Upper lobe of left lung (tissue), 6 donors: ENCODE measurements at places on chromosomes 5 and 9.

GRCh38 chr5:172931001-172931536 is 28.2 kb upstream of the RPL26L1 start:
- DNase-seq, result no peak

GRCh38 chr5:21126236-21126635 is 1138.2 kb upstream of the CDH18 start:
- no peak for DNase-seq

DNA sequence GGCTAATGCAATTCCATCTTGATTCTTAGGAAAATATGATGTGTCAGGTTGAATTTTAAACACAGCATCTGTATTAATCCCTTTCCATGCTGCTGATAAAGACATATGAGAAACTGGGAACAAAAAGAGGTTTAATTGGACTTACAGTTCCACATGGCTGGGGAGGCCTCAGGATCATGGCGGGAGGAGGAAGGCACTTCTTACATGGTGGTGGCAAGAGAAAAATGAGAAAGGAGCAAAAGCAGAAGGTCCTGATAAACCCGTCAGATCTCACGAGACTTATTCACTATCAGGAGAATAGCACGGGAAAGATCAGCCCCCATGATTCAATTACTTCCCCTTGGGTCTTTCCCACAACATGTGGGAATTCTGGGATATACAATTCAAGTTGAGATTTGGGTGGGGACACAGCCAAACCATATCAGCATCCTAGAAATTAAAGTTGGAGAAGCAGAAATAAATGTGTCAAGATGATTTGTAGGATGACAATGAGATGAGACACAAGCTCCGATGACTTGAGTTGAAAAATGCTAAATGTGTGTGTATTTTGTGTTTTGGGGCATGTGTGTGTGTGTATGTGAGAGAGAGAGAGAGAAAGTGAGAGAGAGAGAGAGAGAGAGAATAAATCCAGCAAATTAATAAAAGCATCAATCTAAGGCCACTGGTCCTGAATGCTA is 48.5 kb upstream of the ANKRD55 start:
- DNase-seq, result no peak

DNA sequence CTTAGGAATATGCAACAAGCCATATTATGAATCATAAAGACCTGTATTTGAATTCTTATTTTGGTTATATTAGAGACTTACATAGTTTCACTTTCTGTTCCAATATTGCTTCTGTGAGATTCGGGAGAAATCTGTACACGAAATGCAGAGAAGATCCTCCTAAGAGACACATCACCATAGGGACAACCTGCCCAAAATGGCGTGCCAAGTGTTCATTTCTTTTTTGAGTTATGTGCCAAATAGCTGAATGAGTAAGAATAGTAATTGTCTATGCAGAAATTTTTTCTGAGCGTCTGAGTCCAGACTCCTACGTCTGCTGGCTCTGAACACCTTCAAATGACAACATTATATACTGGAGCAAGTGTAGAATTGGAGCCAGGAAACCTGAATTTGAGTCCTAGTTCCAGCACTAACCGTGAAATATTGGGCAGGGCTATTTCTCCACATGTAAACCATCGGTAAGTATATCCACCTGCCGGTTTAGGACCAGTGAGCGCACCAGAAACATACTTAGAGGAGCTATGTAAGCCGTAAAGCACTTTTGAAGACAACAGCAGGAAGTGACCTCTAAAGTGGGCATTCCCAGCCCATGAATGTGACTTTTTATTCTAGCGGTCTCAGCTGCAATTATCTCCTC is 163.9 kb upstream of the DMRT1 start:
- DNase-seq, result no peak

- no peak for DNase-seq
Observed at GRCh38 chr5:9625286-9625685, 4.9 kb downstream of the TAS2R1 start.

GRCh38 chr9:123003466-123003865 is 30.0 kb upstream of the GPR21 start:
- DNase-seq, result no peak

DNA sequence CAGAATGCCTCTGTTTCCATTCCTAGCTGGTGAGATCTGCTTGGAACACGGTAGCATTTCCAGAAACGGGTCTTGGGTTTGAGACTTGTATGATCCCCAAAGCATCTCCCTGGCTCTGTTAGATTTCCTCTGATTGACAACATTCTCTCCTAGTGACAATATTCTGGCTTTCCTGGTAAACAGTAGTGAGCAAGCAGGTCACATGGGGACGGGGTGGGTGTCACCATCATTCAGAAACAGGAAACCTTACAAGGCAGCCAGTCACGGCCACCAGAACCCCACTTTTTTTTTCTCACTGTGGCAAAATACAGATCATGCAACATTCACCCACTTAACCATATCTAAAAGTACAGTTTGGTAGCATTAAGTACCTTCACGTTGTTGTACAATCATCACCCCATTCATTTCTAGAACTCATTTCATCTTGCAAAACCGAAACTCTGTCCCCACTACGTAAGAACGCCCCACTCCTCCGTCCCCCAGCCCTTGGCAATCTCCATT is 90.1 kb upstream of the LMX1B start:
- no peak for DNase-seq

DNA sequence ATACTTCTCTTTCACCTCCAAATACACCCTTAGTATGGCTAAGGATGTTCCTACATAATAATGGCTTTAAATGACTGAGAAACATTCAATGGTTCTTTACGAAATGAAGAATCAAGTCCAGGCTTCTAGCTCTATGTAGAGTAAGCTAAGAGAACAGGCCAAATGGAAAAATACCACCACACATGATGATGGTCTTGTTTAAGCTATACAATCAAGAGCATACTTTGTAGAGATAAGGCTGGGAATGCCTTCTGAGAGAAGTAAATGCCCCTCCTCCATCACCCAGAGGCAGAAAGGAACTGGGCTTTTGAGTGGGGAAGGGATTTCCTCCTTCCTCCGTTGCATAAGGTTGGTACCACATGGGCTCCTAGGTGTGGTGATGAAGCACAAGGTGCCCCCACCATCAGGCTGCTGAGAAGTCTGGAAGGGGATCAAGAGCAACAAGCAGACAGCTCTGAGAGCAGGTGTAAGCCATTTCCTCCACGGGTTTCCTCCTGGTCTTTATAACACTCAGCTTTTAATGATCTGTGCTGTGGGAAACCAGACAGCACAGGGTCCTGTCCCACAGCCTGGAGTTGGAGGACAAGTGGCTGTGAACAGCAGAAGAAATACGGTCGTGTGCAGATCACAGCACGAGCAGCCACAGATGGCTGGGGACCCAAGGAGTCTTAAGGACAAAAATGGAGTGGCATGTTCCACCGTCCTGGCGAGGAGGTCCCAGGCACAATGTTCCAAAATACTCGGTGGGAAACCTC is 396.9 kb downstream of the CTNND2 start:
- no peak for DNase-seq

GRCh38 chr5:111197523-111197922 is 26.7 kb upstream of the CAMK4 start:
- DNase-seq, result no peak

DNA sequence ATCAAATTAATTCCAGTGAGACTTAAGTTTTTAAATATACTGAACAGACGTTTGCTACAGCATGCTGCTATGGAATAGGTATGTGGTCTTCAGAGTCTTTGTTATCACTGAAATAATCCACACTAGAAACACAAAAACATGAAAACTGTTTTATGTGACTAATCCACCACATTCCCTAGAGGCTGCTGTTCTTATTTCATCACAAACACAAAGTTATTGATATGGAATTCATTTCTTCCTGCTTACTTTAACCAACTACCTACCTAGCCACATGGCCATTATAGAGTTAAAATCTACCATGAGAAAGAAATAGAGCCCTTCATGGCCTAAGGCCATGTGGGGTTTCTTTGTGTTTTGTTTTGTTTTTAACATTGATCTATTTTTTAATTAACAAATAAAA is 232.3 kb upstream of the PTGER4 start:
- no peak for DNase-seq

DNA sequence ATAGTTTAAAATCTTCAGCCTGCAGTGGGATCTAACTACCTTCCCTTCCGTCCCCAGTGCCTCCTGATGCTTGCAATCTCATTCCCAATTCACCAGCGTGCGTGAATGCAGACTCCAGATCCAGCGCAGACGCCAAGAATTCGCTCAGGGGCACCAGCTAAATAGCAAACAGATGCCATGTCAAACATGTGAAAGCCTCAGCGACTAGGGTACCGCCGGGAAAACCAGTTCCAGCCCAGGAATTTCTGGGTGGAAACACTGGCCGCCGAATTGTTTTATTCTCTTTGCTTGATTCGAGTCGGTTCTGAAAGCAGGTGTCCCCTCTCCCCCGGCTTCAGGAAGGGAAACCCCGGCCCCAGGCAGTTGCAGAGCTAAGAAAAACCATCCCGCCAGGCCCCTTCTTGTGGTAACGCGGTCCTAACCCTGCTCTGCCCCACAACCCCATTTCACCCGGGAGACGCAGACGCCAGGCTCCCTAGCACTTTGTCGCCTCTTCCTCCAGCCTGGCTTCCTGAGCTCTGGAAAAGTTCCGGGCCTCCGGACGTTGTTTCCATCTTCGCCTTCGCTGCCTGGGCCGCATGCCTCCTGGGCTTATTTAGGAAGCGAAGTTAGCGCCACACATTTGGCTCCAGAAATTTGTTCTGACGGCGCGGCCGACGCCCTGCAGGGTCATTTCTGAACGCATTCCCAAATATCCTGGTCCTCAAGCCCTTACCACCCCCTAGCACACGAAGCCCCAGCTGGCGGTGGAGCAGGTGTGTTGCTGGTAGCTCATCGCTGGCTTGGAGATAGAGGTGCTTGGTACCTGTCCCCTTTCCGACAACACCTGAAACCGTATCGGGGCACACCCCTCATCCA is 665 bp upstream of the LVRN start:
- peak; percentile 38 for DNase-seq

DNA sequence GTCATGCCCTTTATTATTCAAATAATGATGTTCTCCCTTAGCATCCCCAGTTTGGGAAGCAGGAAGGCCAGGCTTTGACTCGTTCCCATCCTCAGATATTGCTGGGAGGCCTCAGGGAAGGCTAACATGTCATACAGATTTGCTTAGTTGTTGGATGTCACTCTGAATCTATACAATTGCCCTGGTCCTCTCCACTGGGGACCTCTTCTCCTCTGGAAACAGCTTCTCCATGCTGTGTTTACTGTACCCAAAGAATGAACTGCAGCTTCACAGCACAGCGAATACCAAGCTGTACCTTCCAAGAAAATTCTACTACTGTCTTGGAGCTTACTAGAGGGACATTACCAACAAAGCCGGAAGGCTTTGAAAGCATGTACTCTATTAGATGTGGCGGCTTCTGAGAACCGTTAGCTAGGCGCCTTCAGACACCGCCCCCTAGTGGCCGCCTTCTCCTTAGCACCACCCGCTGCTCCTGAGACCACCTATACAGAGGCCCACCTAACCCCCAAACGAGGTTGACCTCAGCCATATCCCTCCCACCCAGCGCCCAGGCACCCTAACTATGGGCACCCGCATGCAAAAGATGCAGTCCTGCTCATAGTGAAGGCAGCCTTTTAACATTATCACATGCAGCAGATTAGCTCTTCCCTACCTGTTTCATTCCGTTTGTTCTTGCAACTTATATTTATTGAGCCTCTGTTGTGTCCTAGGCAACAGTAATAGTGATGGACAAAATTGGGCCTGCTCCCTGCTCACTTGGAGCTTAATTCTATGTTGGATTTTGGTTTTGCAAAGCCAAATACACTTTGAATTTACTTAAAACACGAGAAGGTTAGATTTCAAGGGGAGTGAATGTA is 34.9 kb upstream of the FOXI1 start:
- DNase-seq, result no peak

GRCh38 chr5:127666043-127666716 is 17.3 kb downstream of the CTXN3 start:
- DNase-seq, result no peak

DNA sequence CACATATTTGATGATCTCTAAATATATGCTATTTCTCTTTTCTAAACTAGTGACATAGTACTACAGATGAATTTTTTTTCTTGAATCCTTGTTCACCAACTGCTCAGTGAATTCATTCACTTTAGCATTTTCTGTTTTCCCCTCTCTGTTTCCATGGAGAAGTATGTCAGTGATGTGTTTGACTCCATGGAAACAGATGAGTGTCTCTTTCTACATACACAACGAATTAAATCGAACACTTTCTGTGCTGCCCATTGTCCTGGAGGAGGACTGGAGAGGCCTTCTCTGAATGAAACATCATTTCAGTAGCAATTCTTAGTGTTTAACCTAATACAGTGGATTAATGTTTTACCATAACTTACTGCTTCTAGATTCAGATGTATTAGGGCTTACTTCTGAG is 9.5 kb downstream of the INVS start:
- DNase-seq, result no peak

GRCh38 chr5:108260117-108260857 is 121.6 kb downstream of the FBXL17 start:
- no peak for DNase-seq

DNA sequence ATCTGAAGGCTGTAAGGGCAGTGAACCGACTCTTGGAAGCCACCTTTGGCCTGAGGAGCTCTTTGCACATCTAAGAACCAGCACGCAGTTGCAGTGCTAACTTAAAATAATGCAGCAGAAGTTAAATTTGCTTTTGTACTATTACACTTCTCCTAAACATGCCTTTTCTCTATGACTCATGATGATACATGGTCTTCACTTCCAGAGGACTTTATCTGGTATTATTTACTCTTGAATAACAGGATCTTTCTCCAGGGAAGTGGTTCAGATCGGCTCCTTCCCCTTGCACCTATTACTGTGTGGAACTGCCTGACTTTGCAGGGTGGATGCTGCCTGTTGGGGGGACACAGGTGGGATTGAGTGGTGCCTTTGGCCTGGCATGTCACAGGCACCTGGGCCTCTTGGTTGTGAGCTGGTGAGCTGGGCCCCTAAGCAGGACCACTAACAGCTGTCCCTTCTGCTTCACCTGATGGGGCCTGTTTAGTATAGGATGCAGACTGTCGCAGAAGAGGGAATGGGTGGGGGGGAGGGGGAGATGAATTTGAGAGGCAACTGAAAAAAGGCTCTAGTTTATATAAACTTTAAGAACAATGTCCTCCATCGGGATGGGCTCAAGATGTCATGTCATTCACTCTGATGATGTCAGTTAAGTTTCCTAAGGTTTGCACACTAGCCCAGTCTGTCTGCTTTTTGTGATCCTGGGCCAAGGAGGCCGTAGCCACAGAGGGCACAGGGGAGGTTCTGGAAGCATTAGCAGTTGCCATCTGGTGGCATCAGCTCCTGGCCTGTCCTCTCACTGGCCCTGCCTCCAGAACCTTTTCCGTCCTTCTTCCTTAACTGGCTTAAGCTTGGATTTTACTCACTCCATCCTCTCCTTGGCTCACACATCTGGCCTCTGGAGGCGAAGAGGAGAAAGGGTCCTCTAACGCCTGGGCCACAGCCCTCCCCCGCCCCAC is 33.9 kb upstream of the GABBR2 start:
- no peak for DNase-seq

GRCh38 chr5:67246108-67246507 is 49.5 kb upstream of the CD180 start:
- DNase-seq, result no peak

GRCh38 chr5:113057557-113057984 is 81.0 kb downstream of the DCP2 start:
- no peak for DNase-seq

DNA sequence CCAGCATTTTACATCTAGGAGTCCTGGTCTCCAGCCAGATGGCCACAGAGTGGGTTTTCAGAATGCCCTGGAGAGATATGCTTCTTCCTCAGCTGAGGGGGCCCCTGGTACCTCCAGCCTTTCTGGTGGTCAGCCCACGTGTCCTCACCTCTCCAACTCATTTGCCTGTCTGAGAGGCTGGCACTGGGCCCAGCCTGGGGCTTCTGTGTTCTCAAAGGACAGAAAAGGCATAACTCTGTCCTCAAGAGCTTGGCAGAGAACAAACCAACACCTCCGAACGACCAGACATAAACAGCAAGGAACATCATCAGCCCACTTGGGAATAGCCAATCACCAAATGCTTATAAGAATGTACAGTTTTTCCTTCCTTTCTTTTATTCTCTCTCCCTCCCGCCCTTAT is 17.1 kb downstream of the ENG start:
- no peak for DNase-seq
